ENCODE measurements at places on chromosomes 16 and 17.

DNA sequence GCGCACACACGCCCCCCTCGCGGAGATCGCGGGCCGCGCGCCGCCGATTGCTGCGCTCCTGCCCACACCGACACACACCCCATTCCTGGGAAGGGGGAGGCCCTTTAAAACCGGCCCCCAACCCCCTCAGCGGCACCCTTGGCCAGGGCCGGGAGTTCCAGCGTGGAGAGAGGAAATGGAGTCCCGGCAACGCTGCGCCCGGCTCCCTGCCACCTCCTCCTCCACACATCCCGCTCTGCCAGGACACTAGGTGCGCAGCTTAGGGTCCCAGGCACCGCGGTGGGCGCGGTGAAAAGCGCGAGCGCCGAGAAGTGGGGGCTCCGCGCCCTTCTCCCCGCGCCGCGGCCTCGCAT lies 397 bp downstream of the CDC42EP4 start:
- DNase-seq = no peak

DNA sequence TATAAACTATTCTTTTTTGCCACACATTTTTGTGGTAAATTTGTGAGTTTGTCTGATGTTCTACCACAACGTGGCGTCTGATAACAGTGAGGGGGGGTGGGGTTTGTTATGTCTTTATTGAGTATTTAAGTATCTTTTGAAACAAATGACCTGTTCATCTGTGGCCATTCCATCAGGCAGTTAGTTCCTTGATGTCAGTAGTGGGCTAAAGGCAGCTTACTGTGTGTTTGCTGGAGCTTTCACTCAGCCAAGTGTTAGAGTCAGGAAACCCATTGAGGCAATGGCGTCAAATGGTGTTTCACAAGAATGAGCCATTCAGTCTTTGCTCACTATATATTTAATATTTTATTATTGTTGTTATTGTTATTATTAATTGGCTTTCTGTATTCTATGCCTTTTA lies 28.0 kb downstream of the NQO1 start:
- no peak for DNase-seq

- no peak for DNase-seq
Observed at GRCh38 chr17:64218066-64218465, 45.0 kb downstream of the TEX2 start.

- DNase-seq = no peak
Observed at GRCh38 chr16:53865494-53865863, 161.5 kb downstream of the FTO start.

DNA sequence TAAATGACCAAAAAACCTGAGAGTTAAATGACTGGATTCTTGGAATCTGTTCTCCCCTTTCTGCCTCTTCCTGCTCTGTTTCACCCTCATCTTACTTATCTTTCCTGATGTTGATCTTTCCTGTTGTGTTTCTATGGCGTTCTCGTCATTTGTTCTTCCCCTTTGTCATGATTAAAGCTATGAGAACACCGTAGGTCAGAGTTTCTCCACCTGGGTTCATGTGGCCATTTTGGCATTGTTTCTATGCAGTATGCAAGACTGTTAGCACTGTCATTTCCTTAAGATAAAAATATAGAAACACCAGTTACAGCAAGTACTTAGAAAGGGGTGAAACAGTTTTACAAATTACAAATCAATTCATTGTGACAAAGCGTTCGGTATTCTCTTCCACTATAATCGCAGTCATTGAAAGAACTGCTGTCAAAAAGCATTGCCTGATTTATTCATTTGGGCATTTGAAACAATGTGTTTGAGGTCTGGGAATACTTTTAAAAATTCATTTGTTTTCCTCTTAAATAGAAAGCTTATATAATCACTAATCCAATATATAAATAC lies 166.0 kb downstream of the PHKB start:
- no peak for DNase-seq

DNA sequence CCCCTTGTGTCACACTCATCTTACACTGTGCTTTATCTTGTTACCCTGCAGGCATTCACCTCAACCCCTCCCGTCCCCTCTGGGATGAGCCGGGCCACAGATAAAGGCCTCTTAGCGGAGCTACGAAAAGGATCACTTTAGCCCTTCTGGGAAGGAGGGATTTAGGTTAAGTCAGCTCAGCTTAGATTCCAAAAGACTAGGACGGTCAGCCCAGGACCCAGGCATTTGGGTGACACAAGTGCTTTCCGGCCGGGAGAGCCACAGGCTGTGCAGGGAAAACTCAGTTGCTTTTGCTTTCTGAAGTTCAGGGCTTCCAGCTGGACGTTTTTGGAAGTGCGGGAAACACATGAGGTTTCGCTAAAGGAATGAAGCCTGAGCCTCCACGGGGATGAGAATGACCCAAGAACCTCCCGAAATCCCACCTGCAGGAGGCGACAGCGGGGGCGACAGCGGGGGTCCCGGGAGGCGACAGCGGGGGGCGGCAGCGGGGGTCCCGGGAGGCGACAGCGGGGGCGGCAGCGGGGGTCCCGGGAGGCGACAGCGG lies 11.6 kb upstream of the METRNL start:
- DNase-seq = no peak

GRCh38 chr16:57167538-57167937 lies 18.3 kb downstream of the PSME3IP1 start:
- no peak for DNase-seq

DNA sequence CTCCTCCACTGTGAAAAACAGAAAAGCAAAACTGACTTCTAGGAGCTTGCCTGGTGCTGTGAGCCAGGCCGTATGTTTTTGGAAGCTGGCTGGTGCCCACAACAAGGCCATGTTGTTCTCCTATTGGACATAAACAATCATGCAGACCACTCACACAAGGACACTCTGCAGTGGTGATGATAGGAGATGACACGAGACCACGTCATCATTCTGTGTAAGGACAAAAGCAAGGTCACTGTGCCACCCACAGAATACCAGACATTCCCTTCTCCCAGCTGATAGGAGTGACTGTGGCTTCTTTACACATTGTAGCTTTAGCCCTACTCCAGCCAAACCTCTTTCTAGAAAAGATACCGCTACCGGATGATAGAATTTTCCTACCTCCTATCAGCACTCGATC lies 47.7 kb upstream of the LCMT1 start:
- no peak for DNase-seq

DNA sequence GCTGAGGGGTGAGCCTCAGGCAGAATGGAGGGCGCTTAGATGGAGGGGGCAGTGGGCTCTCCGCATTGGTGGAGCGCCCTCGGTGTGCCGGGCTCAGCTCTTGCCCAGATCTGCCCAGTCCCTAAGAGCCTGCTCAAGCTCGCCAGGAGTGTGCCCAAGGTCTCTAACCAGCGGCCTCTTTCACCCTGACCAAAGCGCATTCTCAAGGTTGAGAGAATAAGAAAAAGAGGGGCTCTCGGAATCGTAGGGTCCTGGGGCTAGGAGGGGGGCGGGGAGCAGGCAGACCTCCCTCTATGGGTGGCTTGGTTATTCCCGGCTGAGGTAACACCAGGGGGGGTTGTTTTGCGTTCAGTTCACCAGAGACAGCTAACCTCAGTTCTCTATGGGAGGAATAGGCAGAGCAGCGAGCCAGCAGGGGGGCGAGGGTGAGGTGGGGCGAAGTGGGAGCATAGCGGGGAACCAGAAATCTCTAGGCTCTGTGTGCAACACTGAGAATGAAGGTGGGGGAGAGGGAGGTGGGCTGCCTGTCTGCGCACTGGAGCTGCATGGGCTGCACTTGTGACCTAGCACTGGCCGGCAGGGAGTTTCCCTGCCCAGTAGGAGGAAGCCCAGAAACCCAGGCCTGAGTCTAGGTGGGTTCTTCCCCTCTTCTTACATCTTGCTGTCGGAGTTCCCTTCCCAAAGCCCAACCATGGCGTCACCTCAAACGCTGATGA lies 3.0 kb downstream of the TMEM132E start:
- DNase-seq = no peak

- no peak for DNase-seq
Observed at GRCh38 chr17:80315517-80316182, 55.0 kb downstream of the RNF213 start.

DNA sequence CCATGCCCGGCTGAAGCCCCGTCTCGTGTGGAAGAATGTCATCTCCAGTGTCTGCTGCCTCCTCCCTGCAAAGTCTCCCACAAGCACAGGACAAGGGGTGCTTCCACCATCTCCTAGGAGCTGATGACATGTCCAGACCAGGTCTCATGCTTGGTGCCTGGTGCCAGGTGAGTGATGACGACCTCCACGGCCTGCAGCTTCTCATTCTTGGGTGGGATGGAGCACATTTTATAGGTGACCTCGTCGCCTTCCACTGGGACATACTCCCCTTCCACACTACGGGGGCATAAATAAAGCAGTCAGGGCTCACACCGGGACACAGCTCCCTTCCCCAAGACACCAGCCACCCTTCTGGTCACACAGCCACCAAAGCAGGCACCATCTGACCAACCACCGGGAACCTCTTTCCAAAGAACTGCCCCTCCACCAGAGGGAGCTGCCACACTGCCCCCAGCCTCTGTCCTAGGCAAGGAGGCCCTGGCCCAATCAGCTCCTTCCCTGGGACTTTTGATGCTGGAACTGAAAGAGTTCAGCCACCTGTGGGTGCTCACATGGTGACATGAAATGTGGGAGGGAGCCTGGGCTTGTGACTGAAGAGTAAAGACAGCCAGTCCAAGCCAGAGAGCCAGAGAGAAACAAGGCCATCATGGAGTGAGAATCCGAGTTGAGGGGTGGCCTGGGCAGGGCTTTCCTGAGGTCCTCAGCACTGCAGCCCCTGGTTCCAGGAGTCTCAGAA lies 13.6 kb downstream of the CARHSP1 start:
- no peak for DNase-seq

DNA sequence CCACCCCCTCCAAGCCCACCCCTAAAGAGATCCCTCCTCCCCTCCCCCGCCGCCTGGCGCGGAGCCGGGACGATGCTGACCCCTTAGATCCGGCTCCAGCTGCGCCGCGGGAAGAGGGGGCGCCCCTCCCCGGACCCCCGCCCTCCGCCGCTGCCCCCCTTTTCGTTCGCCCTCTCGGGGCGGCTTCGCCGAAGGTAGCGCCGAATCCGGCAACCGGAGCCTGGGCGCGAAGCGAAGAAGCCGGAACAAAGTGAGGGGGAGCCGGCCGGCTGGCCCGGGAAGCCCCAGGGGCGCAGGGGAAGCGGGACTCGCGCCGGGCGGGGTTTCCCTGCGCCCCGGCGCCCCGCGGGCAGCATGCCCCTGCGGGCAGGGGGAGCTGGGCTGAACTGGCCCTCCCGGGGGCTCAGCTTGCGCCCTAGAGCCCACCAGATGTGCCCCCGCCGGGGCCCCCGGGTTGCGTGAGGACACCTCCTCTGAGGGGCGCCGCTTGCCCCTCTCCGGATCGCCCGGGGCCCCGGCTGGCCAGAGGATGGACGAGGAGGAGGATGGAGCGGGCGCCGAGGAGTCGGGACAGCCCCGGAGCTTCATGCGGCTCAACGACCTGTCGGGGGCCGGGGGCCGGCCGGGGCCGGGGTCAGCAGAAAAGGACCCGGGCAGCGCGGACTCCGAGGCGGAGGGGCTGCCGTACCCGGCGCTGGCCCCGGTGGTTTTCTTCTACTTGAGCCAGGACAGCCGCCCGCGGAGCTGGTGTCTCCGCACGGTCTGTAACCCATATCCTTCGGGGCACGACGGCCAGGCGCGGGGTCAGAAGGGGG lies 623 bp downstream of the CACNA1G start:
- DNase-seq = no peak

- no peak for DNase-seq
Observed at GRCh38 chr17:43832168-43832975, 574 bp downstream of the MPP3 start.

- DNase-seq = no peak
Observed at GRCh38 chr17:80419255-80419654, 4.3 kb downstream of the ENDOV start.

GRCh38 chr17:73592079-73592415 lies 52.2 kb downstream of the SDK2 start:
- no peak for DNase-seq

GRCh38 chr16:87461466-87461991 lies 31.3 kb downstream of the ZCCHC14 start:
- DNase-seq = peak; percentile 88

GRCh38 chr16:13077816-13078215 lies 176.4 kb downstream of the SHISA9 start:
- DNase-seq = peak; percentile 56

DNA sequence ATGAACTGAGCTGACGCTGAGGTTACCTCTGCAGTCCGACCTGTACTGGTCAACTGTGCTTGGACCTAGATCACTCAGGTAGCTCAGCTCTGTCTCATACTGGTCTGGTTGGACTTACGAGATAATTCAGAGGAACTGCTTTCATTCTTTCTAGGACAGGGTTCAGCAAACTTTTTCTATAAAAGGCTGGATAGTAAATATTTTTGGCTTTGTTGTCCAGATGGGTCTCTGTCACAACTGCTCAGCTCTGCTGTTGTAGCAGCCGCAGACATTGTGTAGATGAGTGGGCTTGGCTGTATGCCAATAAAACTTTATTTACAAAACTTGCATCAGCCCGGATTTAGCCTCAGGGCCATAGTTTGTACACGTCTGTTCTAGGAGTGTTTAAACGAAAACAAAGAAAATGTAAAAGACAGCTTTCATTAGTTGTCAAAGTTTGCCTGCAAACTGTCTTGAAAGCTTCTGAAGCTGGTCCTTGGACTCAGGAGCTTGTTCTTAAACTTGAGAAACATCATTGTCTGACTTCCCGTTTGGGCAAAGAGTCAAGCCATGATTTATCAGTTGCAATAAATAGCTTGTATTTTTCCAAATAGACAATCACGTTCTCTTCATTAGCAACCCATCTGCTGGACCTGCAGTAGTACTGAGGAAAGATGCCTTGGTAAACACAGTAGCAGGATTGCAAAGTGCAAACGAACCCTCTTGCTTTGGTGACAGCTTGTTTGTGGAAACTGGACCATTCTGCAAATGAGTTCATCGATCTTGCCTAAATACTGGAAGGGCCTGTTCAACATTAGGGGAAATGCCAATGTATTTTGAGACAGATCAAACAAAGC lies 253.4 kb downstream of the SNX29 start:
- no peak for DNase-seq

DNA sequence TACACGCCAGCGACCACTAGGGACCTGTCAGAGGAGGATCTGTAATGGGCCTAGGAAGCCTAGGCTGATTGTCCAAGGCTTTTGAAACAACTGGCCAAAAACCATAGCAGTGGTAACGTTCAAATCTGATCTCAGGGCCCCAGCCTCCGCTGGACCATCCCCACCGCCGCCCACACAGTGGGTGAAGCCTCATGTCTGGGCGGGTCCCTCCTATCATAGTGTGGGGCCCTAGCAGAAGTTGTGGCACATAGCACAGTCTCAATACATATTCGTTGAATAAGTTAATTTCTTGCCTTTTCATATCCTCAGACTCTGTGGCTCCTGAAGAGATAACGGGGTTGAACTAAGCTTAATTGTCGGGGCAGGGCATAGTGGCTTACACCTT lies 818 bp downstream of the DPH1 start:
- DNase-seq = no peak

GRCh38 chr16:84597528-84597896 lies 20.4 kb downstream of the COTL1 start:
- no peak for DNase-seq

GRCh38 chr17:3012926-3013581 lies 50.4 kb downstream of the OR1D5 start:
- peak; percentile 8 for DNase-seq

GRCh38 chr17:38916771-38917170 lies 8.6 kb upstream of the LASP1NB start:
- DNase-seq = no peak

- no peak for DNase-seq
Observed at GRCh38 chr16:50600582-50601283, 52.5 kb downstream of the NKD1 start.

GRCh38 chr16:569445-570254 lies at the start of gene PIGQ:
Gene PIGQ, plus strand, starts transcription at chr16:569968. Its CDS starts 4,107 bp downstream, at chr16:574075.
- no peak for DNase-seq

- DNase-seq = peak; percentile 98
Observed at GRCh38 chr17:43483674-43484551, at the start of gene DHX8. Gene DHX8, plus strand, starts transcription at chr17:43483975. Its CDS starts 63 bp downstream, at chr17:43484038.

GRCh38 chr17:7856011-7856810 lies 1.1 kb downstream of the NAA38 start:
- DNase-seq = peak; percentile 5
